ENCODE measurements at places on chromosomes 7 and 10.

DNA sequence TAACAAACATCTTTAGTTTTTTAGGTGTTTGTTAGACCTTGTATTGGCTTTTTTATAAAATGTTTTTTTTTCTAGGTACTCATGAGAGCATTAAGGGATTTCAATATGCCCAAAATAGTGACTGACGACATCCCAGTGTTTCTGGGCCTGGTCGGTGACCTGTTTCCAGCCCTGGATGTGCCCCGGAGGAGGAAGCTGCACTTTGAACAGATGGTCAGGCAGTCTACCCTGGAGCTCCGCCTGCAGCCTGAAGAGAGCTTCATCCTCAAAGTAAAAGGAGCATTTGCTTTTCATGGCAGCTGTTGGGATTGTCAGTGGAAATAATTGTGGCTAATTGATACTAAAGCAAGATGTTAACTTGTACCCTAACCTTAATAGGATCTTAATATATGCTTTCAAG lies 161.5 kb downstream of the DNAH11 start:
- no peak for DNase-seq

GRCh38 chr7:154794147-154794780 lies 208.7 kb downstream of the PAXIP1 start:
- DNase-seq = no peak

GRCh38 chr7:17590221-17590620 lies 291.8 kb downstream of the AHR start:
- no peak for DNase-seq

GRCh38 chr10:290026-290725 lies 154.9 kb downstream of the ZMYND11 start:
- DNase-seq = no peak

DNA sequence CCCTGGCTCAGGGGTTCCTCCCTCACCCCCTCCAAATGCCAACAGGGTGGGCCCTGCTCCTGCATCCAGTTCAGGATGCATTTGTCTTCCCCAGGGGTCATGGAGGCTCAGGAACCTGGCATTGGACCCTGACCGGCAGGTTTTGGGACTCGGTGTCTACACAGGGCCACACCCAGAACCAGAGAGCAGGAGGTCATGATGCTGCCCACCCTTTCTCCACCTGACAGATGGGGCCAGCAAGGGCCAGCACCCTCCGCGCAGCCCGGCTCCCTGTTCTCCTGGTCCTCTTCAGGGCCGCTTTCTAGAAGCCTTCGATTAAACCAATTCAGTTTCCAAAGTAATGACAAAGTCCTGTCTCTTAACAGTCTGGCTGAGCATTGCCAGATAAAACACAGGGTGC lies 50.2 kb downstream of the CAMK2B start:
- no peak for DNase-seq

DNA sequence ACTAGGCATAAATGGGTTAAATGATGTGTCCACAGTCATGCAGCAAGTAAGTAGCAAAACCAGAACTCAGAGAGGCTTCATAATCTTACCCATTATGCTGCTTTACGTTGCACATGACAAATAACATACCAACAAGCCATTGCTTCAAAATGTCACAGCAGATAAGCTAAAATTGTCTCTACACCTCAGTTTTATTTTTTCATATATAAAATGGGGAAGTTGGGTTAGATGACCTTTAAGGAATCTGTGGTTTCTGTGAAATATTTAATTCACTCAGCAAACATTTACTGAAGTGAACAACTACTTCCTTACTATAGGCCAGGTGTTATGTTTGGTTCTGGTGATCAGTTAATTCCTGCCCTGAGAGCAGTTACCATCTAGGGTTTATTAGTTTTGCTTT lies 2.2 kb upstream of the ASCC1 start:
- DNase-seq = no peak

DNA sequence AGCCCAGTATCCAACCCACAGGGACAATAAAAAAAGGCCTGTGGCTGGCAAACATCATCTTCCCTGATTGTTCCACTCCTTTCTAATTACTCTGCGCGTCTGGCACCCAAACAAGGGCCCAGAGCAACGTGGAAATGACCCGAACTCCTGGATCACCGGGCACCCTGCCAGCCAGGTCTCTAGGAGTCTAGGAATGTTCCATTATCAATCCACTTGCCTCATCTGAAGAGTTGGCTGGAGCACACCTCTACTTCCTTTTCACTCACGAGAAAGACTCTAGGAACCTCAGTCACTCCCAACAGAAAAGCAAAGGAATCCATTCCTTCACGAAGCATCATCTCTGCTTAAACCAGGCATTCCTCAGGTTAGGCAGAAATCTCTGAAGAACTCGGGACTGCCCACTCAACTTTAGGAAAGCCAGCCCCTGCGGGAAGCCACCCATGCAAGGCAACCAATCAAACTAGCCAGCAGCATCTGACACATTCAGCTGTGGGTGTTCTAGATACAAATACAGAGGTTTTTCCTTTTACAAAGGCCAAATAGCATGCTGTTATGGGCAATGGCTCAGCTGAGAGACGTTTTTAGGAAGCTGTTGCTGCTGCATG lies 37.7 kb downstream of the ATXN7L1 start:
- DNase-seq = peak; percentile 87

DNA sequence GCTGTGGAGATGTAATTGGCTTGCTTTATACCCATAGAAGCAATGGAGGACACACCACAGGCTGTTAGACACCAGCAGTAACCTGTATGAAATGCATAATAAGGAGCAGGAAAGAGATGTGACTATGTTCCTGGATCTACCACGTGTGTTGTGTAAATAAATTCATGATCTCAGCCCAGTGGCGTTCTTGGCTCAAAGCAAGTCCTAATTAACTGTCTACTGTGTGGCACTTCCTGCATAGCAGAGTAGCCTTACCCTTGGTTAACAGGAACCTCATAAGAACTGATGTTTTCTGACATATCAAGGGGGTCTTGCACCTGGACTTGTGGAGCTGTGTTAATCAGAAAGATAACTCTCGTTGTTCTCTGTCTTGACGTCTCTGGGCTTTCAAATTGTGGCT lies 25.7 kb upstream of the FAM180A start:
- no peak for DNase-seq

DNA sequence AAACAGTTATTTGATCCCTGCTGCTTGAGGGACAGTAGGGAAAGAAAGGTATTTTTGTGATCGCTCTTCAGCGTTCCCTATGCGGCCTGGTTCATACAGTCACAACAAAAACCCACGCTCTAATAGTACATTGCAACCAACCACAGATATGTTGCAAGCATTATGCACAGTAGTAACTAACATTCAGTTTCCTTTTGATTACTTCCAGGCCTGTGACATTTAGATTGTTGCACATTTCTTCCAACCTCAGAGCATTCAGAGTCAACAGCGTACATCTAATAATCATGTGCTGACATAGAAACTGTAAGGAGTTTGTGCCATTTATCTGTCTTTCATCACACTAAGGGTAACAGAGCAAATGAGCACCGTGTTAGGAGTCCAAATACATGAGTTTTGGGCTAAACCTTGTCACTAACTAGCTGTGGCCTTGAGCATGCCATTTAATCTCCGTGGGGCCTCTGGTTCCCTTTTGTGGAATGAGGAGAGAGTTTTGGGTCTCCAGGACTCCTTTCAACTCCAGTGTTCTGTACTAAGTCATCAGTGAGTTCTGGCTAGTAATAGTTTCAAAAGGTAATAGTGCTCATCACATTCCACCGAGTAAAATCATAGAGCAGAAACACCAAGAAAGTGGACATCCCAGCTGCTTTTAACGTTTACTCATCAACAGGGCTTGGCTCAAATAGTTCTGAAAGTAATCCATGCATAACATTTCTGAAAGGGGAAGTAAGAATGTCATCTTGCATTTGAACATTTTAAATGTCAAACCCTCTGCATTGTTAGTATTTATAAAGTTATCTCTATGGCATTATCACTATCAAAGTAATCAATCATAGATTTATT lies 99.0 kb upstream of the FZD1 start:
- no peak for DNase-seq

- no peak for DNase-seq
Observed at GRCh38 chr7:2483494-2483893, 7.3 kb upstream of the GRIFIN start.

- DNase-seq = no peak
Observed at GRCh38 chr10:10807106-10807505, 210.6 kb upstream of the CELF2 start.

- DNase-seq = no peak
Observed at GRCh38 chr7:36228039-36228438, 75.0 kb downstream of the EEPD1 start.

- DNase-seq = no peak
Observed at GRCh38 chr7:74599244-74599643, 58.3 kb upstream of the GTF2I start.

DNA sequence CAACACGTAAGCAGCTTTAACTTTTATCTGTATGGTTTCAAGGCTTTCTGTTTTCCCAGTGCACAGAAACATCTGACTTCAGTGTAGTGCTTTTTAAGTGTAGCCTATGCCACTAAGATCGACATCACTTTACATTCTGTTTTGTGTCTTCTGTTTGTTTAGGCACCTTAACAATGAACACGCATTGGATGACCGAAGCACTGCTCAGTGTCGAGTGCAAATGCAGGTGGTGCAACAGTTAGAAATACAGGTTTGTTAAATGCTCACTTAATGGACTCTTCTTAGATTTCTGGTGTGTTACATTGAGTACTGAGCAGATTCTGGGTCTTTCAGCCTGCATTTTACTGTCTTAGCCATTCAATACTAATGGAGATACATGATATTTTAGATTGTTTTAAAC lies 237.4 kb downstream of the FOXP2 start:
- DNase-seq = no peak

- DNase-seq = no peak
Observed at GRCh38 chr7:119172043-119172442, 947.5 kb downstream of the ANKRD7 start.

DNA sequence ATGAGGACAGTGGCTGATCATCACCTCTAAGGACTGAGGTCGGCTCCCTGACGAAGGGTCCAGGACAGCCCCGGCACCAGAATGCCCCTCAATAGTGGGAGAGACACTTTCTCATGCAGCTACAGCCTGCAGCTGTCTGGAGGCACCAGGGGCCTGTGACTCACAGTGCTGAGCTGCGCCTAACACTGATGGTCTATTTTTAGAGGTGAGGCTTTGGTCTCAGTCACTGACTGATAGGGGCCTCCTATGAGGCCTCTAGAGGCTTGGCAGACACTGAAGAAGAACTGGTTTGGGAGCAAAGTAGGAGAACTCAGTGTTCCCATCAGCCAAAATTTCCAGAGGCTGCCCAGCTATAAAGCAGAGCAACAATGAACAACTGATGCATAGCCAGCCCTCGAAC lies 130.1 kb downstream of the COBL start:
- no peak for DNase-seq

- DNase-seq = no peak
Observed at GRCh38 chr10:108303149-108303548, 1138.6 kb upstream of the SORCS1 start.
